ENCODE measurements at places on chromosomes 2 and 18.
A peak's percentile ranks its signal among the peaks of the same experiment; 100 is the strongest.

GRCh38 chr2:74087696-74088095 is 60.0 kb downstream of the BOLA3 start:
- DNase-seq: no peak

DNA sequence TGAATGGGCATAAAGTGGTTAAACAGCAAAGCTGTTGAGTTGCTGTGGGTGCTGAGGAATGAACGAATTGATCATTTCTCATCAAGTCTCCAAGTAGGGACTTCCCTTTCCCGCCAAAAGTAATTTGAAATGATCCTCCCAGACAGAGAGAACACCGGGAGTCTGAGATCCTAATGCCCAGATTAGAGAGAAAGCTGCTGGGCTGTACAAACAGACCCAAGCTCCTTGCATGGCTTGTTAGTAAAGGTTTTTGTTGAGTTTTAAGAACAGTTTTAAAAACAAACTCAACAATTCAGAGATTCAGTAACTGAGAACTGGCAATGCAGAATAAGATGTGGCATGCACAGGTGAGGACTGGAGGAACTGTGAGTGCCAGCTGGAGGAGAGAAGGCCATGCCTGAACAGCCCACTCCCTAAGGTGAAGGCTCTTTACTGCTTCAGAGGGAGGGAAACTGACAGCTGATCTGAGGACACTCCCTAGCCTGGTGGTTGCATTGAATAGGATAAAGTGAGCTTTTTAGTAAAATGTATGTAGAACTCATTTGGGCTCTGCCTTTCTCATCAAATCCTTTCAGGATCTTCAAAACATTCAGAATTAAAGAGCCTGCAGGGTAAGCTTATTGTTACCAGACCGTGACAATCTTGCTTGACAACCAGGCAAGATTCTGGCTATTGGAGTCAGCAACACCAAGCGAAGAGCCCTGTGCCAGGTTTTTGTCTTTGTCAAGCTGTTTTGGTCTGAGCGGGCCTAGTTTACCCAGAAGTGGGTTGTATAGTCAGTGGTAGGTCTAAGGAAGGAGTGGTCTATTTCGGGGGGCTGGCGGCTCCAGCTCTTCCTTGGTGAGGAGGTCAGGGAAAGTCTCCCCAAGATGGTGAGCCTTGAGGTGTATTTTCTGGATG is 63.2 kb upstream of the IGFBP5 start:
- no peak for DNase-seq

DNA sequence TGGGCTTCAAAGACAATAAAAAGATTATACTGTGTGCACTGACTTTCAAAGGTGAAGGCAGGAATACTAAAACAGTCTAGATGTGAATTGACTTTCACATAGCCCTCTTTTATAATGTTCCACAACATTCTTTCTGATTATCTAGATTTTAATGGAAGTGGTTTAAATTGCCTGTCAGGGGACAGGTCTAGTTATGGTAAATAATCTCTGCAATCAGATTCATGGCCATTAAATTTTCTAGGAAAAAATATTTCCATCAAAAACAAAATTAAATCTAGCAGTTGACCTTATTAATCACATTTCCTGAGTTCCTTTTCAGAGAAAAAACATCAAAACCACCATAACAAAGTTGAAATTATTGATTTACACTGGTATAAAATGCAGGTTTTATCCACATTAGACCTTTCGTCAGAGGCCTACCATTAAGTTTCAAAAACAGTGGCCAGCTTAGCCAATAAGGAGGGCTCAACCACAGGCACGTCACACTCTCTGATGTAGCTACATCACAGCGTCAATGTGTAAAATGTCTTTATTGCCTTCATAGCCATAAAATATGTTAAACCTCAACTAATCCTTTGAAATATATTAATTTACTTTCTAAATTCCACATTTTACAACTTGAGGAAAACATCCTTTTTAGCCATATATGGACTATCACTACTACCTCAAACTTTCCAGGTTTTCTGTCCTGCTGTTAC is 79.4 kb downstream of the NOL10 start:
- no peak for DNase-seq

GRCh38 chr2:67462738-67463496 is 65.8 kb downstream of the ETAA1 start:
- DNase-seq: no peak

DNA sequence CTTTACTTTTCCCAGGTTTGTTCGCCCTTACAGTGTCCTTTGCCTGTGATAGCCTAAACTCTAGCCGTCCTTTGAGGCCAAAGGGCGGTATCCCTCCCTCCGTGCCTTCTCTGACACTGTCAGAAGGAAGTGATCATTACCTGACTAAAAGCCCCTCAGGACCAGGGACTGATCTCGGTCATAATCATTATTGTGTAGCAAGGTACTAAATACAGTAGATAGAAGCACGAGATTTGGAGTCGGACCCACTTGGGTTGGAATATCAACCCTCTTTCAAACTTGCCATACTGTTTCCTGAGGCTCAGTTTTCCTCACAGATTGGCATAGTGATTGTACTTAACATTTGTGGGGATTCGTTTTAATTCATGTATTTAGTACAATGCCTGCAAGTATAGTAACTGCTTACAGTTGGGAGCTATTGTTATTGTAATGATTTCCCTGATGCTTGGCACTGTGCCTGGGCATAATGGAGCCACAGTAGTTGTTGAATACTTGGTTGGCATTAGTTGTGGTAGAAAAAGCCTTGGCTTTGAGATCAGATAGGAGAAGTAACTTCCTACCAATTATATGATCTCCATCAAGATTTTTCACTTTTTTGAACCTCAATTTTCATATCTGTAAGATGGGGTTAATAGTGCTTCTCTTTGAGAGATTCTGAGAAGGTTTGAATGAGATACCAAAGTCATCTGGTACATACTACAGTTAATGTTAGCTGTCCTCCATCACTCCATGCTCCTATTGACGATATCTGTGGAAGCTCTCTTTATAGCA is 836 bp downstream of the STK11IP start:
- no peak for DNase-seq

DNA sequence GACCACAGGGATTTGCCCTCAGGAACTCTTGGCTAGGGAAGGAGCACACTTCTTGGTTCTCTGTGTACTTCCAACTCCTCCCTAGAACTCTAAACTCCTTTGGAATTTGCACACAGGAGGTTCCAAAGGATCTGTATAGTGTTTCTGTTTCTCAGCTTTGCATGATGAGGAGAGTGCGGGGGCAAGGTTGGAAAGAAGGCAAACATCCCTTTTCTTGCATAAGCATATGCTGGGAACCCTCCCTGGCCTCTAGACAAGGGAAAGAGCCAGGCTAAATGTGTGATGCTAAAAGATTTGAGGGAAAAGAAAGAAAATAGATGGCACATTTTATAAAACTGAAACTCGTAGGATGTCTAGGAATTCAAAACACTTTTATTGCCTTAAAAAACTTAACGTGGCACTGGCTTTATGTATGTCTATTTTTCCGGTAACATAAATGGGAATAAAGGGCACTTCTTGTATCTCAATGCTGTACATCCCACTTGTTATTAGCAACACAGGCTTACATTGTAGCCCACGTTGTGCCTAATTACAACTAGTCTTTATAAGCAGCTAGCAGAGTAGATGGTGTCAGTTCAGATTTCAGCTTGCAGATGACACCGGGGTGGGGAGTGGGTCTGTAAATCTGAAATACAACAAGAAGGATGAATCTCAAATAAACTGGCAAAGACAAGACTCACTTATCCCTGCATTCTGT is 165.8 kb downstream of the GPD2 start:
- DNase-seq: no peak

DNA sequence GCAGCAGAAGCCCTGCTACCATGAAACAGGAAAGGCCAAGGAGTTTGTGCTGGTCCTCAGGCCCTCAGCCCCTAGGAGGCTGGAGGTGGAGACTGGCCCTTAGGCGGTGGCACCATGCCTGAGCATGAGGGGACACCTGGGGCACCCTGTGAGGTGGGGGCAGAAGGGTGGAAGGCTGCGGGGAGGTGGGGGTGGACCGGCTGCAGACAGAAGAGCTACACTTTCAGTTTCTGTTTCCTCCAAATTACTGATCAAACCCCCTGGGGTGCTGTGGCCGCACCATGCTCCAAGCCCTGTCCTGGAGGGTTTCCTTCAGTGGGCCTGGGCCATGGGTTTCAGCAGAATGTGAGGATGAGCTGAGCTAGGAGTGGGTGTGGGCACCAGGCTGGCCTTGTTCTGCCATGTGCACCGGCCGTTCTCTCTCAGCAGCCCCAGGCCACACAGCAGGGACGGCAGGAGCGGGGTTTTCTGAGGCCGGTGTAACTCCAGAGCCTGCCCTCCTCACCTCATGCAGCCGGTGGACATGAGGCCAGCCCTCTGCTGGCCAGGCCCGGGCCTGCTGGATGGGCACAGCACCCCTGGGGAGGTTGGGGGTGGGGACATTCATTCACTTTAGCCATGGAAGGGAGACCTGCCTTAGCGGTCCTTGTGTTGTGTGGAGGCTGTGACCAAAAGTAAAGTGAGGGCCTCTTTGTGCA is 51.5 kb downstream of the PLEKHB2 start:
- no peak for DNase-seq

DNA sequence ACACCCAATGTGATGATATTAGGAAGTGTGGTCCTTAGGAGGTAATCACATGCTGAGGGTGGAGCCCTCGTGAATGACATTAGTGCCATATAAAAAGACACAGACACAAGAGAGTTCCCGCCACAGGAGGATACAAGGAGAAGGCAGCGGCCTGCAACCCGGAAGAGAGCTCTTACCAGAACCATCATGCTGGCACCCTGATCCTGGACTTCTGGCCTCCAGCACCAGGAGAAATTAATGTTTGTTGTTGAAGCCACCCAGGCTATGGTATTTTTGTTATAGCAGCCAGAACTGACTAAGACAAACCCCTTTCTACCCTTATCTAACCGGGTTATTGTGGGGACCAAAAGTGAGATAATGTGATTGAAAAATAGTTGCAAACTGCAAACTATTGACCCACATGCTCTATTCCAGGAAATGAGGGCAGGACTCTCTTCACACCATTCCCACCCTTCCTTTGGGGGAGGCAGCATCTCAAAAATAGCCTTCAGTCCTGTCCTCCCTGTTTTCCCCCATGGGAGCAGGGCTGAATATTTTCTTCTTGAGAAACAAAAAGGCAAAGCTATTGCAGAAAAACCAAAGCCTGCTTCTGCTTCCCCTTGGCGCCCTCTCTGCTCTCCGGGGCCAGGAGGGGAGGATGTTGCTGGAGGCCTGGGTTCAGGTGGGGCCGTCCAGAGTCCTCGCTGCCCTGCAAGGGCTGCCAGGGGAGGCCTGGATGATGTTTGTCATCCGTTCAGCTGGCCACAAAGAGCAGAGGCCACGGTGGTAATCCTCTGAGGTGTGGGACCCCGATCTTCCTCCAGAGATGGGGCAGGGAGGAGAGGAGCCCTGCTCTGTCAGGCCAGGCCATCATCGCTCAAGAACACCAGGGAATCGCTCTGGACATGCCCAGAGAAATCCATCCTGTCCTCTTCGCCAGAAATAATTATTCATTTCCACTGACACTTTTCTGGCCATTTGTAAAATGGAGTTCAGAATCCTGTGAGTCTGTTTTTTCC is 73.8 kb upstream of the HAAO start:
- no peak for DNase-seq

- DNase-seq: no peak
These were observed 79.2 kb downstream of the ASB1 start for GRCh38 chr2:238505892-238506280.

- DNase-seq: no peak
These were observed 6.0 kb downstream of the GPC1 start for GRCh38 chr2:240441326-240441992.

DNA sequence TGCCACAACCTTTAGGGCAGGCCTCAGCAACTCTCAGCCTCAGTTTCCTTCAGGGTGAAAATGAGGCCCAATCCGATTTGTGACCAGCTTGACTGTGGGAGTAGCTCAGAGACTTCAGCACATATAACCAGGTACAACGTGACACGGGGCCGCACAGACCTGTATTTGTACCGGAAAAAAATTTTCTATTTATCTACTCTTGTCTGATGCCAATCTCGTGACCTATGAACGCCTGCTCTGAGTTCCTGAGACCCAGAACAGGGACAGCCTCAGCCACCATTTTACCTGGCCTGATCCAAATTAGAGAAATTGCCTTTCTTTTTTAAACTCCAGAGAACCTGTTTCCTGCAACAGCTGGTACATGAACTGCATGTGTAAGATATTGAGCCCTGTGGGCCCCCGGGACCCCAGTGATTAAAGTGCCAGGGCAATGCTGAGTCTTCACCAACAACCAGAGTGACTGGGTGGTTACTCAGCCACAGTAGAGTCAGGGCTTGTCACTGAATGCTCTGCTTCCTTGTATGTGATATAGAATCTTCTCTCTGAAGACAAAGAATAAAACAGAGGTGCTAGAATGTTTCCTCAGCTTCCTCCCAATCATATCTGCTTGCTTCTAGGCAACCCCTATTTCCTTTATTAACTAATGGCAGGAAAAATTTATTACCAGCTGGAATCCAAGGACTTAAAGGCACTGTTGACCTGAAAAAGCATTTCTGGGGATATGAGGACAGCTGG is 47.8 kb upstream of the FZD7 start:
- no peak for DNase-seq

- DNase-seq: no peak
These were observed 73.8 kb upstream of the CDCA7 start for GRCh38 chr2:173280853-173281252.

- DNase-seq: no peak
These were observed 264.7 kb upstream of the ID2 start for GRCh38 chr2:8416849-8417832.

DNA sequence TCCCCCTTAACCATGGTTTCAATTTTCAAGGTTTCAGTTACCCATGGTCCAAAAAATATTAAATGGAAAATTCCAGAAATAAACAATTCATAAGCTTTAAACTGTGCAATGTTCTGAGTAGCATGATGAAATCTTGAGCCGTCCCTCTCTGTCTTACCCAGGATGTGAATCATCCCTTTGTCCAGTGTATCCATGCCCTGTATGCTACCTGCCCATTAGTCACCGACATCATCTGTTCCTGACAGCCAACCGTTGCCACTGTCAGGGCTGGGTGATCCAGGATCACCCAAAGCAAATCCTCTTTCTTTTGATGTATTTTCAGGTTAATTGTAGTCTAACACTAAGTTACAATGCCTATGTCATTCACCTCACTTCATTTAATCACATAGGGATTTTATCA is 15.7 kb upstream of the OLA1 start:
- DNase-seq: peak; percentile 90

DNA sequence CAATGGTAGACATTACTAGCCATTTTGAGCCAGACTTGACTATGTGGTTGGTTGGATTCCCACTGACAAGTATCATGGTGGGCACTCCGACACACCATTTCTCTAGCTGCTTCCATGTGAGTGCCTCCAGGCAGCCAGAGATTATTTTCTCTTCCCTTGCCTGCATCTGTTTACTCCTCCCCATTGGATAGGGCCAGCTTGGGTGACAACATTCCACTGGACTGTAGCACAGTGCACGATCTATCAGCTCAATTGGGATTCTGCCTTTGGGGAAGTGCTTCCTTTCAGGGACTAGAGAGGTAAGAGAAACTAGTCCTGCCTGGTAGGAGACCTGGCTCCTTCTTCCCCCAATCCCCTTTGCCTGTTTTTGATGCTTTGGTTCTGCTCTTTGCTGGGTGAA is 49.0 kb upstream of the MAP4K3 start:
- DNase-seq: no peak

Measured in NCI-H226 (cell line).